ENCODE measurements at places on chromosomes 5 and 9. TPM values are rescaled to one million over a fixed set of nuclear protein-coding genes. Genes with fewer than 3 reads are reported as not detected.
A peak's percentile ranks its signal among the peaks of the same experiment; 100 is the strongest.

- H3K4me1 ChIP-seq: no peaks in the 10 kb centered on the region
- H3K27ac ChIP-seq: no peak overlapping the region
- no peak for DNase-seq
- H3K4me3 ChIP-seq: no peak overlapping the region
- no peaks in the 10 kb centered on the region for H3K36me3 ChIP-seq
These were observed 1578.8 kb upstream of the WWC1 start for GRCh38 chr5:166712447-166713185.

DNA sequence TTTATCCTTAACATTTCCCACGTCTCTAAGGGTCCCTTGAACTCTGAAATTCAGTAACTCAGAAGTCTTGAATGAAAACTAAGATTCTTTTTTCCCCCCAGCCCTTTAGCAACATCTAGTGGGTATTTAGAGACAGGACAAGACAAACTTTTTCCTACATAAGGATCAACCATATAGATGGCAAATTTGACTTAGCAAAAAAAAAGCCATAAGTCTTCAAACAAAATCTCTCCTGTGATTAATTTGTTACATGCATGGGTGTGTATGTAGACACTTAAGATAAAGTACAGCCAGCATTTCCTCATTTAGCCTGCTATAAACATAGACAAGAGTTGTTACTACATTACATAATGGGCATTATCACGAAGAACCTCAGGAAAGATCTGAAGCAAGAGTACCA, 29.1 kb upstream of the ANKRD31 start:
- no peak overlapping the region for H3K4me3 ChIP-seq
- no peaks in the 10 kb centered on the region for H3K27me3 ChIP-seq
- H3K4me1 ChIP-seq: no peaks in the 10 kb centered on the region
- no peak overlapping the region for H3K27ac ChIP-seq
- DNase-seq: peak; percentile 37

DNA sequence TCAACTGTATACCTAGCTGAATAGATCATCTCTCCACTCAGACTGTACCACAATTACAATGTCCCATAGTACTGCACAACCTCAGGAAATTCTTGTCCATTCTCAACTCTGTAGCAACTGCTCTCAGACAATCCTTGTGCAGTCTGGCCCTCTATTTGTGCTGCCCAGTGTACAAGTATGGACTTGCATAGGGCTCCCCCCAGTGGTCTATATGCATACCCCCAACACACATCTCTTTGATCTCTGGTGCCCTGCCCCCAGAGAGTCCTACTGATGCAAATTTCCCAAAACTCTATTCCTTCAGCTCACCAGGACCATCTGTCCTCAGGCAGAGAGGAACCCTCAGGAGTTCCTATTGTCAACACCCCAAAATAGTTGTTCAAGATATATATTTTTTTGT, 205.3 kb downstream of the SLCO4C1 start:
- no peak overlapping the region for H3K27ac ChIP-seq
- DNase-seq: peak; percentile 36
- no peaks in the 10 kb centered on the region for H3K36me3 ChIP-seq

Gene ROR2
- total RNA-seq: 15.7 TPM
